Stimulated activated CD4-positive, alpha-beta T cell treated with anti-CD3 and anti-CD28 coated beads, Interleukin-12 subunit alpha, Interleukin-12 subunit beta, amount 100 ng/mL, for 48 hours (primary cell): ENCODE measurements at places on chromosomes 6 and 20.
A peak's percentile ranks its signal among the peaks of the same experiment; 100 is the strongest.

GRCh38 chr6:106882601-106883518 is 91.7 kb downstream of the CD24 start:
- DNase-seq: no peak

DNA sequence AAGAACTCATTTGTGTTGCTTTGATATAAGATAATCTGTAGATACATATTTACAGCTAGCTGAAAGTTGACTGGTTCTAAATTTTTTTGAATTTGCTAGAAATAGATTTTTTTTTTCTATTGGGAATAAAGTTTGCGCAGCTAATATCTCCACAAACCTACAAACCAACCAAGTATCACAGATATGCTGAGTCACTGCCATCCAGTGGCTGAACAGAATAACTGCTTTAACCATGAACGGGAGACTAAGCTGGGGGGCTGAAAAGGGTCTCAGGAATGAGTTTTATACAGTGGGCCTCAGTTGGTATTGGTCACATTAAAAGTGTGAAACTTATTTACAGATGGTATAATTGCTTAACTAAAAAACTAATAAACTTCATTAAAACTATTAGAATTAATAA is 326.7 kb upstream of the CNR1 start:
- no peak for DNase-seq

DNA sequence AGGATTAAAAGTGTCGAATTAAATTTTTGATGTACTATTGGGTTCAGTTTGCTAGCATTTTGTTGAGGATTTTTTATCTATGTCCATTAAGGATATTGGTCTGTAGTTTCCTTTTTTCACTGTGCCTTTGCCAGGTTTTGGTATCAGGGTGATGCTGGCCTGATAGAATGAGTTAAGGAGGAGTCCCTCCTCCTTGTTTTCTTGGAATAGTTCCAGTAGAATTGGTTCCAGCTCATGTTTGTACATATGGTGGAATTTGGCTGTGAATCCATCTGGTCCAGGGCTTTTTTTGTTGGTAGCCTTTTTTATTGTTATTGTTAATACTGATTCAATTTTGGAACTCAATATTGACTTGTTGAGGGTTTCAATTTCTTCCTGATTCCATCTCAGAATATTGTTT is 141.8 kb downstream of the SIM1 start:
- DNase-seq: no peak

DNA sequence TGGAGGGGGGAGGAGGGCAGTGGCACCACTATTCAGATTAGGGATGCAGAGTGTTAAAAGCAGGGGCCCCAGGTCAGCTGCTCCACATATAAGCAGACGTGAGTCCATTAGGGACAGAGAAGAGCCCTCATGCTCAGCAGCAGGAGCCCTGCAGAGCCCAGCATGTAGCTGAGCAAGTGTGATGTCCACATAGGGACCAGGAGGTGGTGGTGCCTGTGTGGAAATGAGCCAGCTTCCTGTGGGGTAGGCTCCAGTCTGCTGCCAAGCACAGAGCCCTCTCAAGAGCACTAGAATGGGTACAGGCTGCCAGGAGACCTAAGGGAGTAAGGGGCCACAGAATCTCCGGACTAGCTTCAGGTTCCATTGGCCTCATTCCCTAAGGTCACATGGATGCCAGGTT is 57.9 kb upstream of the MLN start:
- no peak for DNase-seq

DNA sequence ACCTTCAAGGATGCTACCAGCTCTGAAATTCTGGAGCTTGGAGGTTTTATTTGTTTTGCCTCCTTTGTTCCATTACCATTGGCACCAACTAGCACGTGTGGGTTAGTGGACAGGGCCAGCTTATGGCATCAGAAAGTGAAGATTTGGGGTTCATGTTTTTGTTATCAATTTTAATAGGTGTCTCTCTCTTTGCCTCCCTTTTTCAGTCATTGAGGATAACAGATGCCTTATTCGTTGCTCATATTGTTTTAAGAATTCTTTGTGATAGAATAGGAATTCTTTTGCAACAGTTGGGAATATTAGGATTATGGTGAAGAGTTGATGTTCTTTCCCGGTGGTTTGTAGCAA is 22.9 kb downstream of the TMC2 start:
- no peak for DNase-seq

GRCh38 chr6:90285042-90285481 is 11.6 kb downstream of the BACH2 start:
- no peak for DNase-seq

DNA sequence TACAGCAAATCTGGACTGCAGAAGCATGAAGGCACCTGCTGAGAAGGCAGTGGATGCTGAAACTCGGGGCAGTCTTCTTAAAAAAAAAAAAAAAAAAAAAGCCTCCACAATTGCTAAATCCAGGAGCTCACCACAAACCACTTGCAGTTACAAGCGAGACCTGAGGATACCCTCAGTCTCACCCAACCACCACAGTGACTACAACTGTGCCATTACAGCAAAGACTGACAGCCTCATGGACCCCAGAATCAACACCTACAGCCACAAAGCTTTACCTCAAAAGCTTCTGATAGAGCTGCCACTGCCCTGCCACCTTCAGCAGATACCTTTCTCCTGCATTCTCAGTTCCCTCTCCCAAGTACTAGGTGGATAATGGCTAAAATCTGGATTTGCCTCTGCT is 9.0 kb downstream of the COL21A1 start:
- no peak for DNase-seq

GRCh38 chr6:160015778-160016684 is 47.1 kb downstream of the IGF2R start:
- DNase-seq: peak; percentile 37
